Cortex of kidney (tissue), 1 donor: ENCODE measurements at places on chromosomes 11 and 22.

- DNase-seq, result no peak
Observed at GRCh38 chr11:84465040-84465439, 1162.1 kb downstream of the DLG2 start.

GRCh38 chr11:84887055-84887629 lies 740.0 kb downstream of the DLG2 start:
- DNase-seq, result no peak

DNA sequence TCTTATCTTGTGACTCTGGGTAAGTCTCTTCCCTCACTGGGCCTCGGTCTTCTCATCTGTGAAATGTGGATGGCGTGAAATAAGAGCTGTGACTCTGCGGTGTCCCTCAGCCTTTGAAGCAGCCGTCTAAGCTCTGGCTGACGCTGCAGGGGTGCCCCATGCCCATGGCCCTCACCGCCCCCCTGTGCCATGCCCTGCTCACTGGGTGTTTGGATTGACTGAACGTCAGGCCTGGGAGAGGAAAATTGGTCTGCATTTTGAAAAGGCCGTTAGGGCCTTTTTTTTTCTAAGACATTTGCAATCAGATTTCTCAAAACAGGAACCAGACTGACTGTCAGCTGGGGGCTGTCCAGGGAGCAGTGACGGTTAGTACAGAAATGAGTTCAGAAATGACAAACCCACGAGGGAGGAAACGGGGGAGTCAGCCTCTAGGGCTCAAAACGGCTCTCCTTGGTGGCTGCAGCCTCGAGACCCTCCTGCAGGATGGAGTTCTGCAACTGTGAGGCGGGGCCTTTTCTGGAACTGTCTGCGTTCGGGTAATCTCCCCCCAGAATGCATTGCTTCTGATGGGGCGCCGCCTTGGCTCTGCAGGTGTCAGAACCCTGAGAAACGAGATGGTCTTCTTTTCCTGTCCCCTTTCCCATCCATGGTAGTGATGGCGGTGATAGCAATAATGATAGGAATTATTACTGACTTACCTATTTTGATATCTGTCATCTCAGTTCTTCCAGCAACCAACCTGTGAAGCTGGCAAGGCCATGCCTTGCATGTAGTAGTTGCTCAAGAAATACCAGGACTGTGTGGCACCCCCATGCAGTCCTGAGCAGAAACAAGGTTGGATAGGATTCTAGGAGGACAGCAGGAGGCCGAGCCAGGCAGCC lies 2.0 kb downstream of the GRK2 start:
- no peak for DNase-seq

DNA sequence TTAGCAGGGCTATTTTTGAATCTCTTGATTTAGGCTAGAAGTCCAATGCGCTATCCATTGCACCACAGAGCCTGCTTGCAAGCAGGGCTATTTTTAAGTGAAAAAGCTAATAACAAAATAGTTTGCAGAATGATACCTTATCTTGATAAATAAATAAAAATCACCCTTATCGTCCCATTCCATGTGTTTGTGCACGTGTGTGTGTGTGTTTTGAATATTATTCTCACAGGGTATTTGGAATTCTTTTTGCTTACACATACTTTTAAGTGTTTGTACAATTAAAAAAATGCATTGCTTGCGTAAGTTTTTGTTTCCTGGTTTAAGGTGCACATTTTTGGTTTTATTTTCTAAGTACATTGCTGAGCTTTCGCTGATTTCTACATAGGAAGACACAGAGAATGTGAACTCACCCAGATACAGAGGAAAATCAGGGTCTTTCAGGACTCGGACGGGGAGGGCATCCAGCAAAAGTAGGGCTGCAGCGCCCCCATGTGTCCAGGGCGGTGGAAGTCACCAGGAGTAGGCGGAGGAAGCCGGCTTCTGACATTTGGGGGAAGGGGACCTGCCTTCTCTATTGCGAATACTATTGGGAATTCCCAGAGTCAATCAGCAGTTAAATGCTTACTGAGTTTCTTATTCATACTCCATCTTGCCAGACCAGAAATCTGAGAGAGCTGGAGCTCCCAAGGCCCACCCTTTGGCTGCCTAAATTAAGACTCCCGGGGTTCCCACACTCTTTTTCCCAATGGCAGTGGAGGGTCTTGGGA lies 27.3 kb downstream of the SLC1A2 start:
- DNase-seq, result no peak

DNA sequence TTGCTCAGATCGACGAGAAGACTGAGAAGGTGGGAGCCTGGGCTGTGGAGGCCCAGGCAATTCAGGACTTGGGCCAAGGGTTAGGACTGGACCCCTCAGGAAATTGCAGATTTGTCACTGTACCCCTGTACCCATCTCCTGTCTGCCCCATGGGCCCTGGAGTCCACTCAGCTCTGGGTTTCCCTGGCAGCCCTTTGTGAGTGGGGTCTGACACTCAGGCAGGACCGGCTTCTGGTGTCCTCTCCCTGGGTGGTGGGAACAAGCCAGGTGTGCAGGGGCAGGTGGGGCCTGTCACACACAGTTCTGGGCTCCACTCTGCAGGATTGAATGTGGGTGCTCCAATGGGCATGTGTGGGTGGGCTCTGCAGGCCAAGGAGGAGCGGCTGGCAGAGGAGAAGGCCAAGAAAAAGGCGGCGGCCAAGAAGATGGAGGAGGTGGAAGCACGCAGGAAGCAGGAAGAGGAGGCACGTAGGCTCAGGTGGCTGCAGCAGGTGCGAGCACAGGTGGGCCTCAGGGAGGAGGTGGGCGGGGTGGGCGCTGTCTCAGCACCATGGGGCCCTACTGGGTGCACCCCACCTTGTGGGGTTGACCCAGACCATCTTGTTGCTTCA lies 21.6 kb downstream of the INCENP start:
- DNase-seq, result no peak

- no peak for DNase-seq
Observed at GRCh38 chr11:119741369-119742262, 12.6 kb upstream of the NECTIN1 start.

DNA sequence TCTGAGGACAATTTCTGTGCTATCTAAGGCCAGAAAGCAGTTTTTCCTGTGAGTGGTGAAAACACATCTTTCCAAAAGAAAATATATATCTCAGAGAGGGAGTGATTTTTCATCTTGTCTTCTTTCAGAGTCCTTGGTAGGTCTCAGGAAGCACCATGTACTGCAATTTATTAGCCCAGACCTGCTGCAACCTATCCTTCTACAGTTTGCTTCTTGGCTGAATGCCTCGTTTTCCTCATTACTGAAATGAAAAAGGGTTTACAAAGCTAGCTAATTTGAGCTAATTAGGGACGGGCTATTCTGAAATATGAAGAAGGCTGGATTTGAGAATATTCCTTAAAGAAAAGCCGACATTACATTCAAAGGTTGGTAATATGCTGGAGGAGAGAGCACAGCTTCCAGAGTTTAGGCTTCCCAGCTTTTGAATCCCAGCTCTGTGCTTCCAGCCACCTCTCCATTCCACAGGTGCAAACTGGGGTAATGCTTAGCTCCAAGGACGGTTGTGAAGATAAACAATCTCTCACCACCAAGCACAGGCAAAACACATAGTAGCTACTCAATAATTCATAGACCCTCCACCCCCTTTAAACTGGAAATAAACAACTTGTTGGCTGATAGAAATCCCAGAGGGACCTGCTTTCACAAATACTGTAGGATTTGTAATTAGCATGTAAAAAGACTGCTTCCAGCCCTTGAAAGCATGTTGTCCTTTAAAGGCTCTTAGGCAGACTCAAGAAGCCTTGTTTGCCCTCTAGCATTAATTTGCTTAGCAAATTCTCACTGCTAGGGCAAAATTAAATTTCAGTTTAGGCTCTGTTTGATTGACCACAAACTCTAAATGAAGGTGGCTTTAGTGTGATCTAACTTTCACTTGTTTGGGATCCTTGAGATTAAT lies 24.5 kb upstream of the SESN3 start:
- DNase-seq, result no peak

DNA sequence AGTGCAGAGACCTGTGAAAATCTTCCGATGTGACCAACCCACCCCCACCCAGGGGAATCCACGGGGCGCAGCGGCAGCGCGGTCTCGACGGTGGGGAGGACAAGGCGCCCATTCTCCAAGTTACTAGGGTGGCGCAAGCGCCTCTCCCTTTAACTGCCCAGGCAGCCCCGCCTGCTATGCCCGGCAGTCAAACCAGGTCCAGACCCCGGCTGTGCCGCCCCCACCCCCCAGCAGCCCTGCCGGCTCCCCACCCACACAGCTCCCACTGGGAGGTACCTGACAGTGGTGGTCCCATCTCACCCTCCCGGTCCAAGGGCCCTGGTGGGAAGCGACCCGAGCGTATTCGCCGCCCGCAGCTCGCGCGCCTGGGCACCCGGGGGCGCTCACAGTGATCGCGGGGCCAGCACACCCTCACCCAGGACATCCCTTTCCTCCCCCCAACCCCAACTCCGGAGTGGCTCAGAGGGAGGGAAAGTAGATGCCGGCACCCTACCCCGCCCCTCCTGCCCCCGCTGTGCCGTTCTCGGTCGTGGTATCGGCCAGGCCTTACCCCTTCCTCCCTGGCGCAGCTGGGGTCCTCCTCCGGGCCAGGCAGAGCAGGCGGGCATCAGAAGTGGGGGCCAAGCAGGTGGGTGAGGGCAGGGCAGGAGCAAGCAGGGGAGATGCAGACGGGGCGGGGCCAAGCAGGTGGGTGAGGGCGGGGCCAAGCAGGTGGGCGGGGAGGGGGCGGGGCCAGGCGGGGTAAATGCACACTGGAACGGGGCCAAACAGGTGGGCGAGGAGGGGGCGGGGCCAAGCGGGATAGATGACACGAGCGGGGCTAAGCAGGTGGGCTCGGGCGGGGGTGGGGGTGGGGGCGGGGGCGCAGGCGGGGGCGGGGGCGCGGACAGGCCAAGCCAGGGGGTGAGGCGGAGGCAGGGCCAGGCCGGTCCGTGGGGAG lies at the start of gene TRPM5:
Gene TRPM5 (minus strand): TSS at position 634 of the 940 bp plus-strand sequence. CDS start 21,478 bp downstream, outside the sequence.
- no peak for DNase-seq

- no peak for DNase-seq
Observed at GRCh38 chr22:46922037-46922436, 159.6 kb downstream of the TBC1D22A start.

- DNase-seq, result no peak
Observed at GRCh38 chr11:129453293-129453721, 77.7 kb downstream of the BARX2 start.

- DNase-seq, result no peak
Observed at GRCh38 chr11:128772814-128773213, 78.9 kb downstream of the FLI1 start.

DNA sequence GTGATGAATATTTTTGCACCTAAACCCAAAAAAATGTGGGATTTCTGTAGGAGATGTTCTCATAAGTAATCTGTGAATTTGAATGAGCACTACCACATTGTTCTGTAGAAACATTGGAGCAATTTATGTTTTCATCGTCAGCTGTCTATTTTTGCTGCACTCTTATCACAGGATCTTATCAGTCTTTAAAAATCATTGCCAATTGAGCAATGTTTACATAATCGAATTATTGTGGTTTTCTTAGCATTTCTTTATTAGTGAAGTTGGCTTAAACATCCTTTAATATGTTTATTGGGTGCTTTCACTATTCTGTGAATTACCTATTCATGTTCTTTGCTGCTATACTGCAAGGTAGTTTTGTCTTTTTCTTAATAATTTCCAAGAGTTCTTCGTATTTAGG lies 37.8 kb downstream of the C11orf96 start:
- no peak for DNase-seq

- DNase-seq, result no peak
Observed at GRCh38 chr22:45010532-45010900, 711 bp upstream of the PHF21B start.

GRCh38 chr22:34096770-34097169 lies 176.5 kb upstream of the LARGE1 start:
- no peak for DNase-seq

DNA sequence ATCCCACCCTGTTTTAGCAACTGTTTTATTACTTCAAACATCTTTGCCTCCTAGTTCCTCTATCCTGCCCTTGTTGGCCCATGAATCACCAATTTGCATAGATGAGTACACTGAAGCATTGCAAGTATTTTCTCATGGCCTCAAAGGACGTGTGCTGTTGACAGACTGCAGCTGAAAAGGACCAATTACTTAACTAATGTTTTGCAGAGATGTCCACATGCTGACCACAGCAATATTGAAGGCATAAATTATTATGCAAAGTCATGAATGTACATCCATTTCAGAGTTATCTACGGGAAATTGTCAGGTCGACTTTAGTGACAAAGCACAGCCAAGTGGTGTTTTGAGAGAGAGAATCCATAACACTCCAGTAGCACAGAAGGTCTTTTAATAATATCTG lies 64.8 kb downstream of the CADM1 start:
- DNase-seq, result no peak

- DNase-seq, result no peak
Observed at GRCh38 chr22:23613193-23613972, 18.7 kb downstream of the DRICH1 start.
